ENCODE measurements at places on chromosomes 1 and 21.

DNA sequence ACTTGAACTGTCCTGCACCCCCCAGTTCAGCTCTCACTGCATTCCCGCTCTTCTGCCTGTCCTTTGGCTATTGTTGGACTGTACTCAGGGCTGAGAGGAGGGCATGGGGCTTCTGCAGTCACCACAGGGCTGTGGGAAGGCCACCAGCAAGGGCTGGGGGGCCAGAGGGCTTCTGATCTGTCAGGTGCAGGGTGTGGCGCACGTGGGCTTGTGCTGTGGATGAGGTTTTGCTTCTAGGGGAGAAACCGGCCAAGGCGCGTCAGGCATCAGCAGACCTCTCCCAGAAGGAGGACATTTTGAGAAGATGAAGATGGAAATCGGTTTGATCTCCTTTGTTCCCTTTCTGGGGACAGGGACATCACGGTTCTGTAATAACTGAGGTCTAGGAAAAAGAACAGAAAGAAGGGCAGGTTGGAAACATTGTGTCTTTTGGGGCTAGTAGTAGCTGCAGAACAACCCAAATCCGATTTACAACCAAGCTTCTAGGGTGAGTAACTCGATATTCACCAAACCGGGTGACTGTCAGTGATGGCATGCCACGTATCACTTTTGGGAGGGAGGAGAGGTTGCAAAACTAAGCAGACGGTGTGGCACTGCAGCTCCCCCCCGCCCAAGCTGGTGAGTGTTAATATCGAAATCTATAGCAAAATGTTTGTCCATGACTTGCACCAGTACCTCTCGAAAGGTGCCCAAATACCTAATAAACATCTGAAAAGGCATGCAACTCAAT, 40.9 kb downstream of the AGPAT3 start:
- no peak for DNase-seq

DNA sequence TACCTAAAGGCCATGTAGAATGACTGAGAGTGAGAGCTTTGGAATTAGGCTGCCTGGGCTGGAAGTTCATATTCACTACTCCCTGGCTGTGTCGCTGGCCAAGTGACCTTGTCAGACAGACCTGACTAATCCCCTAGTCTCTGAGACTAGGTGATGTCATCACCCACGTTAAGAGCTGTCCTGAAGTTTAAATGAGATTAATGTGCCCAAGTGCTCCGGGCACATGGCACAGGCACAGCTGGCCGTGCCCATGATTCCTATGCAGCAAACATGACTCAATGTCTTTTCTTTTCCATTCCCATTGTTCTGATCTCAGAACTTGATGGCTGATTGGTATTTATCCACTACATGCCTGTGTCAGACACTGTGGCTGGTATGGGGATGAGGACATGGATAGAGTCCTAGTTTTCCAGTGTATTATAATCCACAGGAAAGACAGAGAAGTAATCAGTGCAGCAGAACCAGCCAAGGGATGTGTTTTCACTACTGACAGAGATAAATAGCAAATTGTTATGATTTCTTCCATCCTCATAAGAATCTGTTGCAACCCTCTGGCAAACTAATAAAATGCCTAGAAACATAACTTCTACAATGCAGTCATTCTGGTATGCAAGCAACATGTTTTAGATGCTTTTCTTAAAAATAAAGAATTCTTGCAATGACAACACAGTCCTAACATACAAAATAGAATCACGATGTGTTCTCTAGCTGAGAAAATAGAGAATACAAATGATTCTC, 180.9 kb downstream of the PCP4 start:
- DNase-seq: no peak

- DNase-seq: no peak
Observed at GRCh38 chr1:46043458-46044017, 88.9 kb downstream of the PIK3R3 start.

- DNase-seq: no peak
Observed at GRCh38 chr1:2093055-2093454, 42.8 kb downstream of the PRKCZ start.

DNA sequence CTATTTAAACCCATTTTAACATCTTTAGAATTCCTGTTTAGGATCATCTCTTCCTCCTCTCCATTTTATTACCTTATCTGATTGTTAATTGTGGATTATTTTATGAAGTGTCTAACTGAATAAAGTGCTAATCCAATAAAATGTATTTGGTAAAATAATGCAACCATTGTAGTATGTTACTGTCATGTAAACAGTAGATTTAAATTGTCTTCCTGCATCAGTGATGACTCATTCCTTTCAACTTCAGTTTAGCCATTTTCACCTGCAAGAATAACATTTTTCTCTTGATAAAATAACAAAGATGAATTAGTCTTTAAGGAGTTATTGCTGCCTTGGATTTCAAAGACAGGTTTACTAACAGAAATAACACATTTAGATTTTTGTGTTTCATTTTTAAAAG, 5.4 kb downstream of the PPP2R5A start:
- DNase-seq: no peak

- no peak for DNase-seq
Observed at GRCh38 chr1:155698382-155699038, 9.6 kb downstream of the DAP3 start.

GRCh38 chr1:115246526-115246925, 91.5 kb downstream of the NGF start:
- DNase-seq: no peak

DNA sequence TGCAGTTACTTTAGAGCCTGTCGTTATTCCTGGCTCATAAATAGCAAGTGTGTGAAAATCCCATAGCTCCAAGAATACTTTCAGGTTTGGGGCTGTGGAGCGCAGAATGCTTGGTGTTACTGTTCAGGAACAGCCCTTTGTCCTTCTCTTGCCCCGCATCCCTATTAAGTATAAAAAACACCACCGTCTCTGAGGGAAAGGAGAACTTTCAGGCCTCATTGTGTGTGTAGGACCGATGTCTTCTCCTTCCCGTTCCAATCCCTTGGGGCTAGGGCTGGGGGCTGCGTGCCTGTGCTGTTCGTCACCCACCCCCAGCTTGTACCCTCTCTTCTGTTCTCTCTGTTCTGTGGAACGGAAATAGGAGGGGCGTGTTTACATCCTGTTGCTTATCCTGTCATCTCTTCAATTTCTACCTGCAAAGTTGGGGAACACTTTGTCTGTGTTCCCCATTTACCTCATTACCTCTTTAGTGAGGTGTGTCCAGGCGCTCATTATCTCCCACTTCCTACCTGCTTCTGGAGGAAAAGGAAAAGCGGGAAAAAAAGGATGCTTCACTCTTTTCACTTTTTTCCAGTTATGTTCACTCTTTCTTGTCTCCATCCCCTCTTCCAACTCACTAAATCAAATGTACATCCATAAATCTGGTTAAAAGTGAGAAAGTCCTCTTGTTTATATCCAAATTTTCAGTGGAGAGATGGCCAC, 788 bp upstream of the TXNIP start:
- DNase-seq: peak; percentile 25

GRCh38 chr1:211326140-211326527, 499 bp upstream of the TRAF5 start:
- DNase-seq: no peak

- no peak for DNase-seq
Observed at GRCh38 chr1:233109096-233109495, 158.7 kb downstream of the NTPCR start.

- no peak for DNase-seq
Observed at GRCh38 chr1:177871613-177872307, 98.1 kb downstream of the SEC16B start.

DNA sequence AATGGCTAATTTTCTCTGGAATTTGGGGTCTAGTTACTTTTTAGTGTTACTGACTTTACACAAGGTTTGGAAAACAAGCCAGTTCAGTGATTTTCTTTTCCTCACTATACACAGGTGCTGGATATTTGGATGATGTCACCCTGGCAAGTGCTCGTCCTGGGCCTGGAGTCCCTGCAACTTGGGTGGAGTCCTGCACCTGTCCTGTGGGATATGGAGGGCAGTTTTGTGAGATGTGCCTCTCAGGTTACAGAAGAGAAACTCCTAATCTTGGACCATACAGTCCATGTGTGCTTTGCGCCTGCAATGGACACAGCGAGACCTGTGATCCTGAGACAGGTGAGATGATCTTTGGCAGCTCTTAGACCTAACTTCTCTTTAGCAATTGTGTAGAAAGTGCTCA, 64.5 kb upstream of the LAMC2 start:
- DNase-seq: no peak

- no peak for DNase-seq
Observed at GRCh38 chr1:48841966-48842365, 65.3 kb upstream of the BEND5 start.

- no peak for DNase-seq
Observed at GRCh38 chr1:79293611-79294010, 287.1 kb upstream of the ADGRL4 start.

DNA sequence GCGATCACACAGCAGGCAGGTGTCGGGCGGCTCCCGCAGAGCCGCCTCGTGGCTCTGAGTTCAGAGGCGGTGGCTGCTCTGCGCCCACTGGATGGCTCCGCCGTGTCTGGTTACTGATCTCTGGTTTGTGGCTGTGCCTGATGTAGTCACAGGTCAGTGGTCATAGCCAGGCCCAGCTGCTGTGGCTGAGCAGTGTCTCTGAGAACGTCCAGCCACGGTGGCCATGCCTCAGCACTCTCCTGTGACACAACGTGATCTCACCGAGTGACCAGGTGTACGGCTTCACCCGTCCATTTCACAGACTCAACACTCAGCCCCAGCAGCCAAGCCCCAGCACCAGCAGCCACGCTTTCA, 61.2 kb downstream of the KCNN3 start:
- no peak for DNase-seq

GRCh38 chr1:12565966-12566352, 52.1 kb downstream of the DHRS3 start:
- DNase-seq: no peak

GRCh38 chr21:40729761-40730425, 117.1 kb downstream of the DSCAM start:
- no peak for DNase-seq

DNA sequence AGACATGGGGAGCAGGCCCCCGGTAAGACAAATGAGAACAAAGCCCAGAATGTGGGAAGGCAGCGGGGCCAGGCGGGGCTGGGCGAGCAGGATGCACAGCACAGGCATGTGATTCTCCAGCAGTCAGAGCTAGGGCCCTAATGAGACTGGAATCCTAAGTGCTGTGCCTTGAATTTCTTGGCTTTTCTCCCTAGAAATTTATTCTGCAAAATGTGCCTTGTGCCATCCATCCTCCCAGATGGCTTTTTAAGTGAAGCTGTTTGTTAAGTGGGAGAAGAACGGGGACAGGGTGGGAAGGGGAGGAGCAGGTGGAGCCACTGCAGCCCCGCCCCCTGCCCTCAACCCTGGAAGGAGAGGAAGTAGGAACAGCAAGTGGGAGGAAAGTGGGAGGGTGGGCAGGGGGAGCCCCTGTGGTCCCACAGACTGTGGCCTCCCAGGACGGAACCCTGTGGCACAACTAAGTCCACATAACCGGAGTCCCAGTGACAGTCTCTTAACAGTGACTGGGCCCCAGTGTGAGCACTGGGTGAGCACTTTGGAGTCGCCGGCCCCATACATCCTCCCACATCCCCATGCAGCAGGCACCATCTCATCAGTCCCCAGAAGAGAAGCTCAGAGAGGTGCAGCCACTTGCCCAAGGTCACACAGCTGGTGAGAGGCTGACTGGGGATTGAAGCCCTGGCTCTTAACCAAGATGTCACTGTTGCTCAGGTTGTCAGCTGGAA, 216.9 kb downstream of the MATN1 start:
- no peak for DNase-seq

DNA sequence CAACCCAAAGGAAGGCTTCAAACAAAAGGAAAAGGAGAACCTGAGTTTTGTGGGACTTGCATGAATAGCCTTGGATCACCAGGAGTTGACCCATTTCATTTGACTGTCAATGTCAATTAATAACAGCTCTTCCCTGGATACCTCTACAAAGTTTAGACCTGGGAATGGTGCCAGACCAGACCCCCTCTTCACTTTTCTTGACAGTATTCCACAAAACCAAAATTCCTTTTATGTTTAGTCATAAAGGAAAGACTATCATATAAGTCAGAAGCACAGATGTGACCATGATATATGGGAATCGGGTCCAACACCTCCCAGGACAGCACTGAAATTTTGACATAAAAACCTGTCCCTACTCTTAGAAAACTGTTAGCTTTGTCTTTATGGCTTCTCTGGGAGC, 191.8 kb downstream of the LYPLAL1 start:
- DNase-seq: no peak

GRCh38 chr1:52544665-52545525, 8.0 kb downstream of the TUT4 start:
- no peak for DNase-seq

DNA sequence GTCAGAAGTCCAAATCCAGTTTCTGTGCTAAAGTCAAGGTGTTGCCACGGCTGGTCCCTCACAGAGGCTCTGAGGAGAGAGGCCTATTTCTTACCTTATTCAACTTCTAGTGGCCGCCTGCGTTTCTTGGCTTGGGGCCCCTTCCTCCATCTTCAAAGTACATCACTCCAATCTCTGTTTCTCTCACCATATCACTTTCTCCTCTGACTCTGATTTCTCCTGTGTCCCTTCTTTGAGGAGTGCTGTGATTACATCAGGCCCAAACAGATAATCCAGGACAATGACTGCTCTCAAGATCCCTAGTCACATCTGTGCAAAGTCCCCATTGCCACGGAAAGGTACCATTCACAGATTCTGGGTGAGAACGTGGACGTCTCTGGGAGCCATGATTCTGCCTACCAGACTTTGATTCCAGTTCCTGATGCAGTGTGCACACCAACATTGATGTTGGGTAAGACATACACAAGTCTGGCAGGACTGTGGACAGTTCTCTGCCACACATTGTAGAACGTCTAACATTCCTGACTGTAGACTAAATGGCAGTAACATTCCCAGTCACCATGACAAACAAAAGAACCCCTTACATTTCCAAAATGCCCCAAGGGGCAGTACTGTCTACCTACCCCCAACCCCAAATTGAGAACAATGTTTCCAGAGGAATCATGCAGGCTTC, 43.0 kb upstream of the ITPKB start:
- DNase-seq: no peak

DNA sequence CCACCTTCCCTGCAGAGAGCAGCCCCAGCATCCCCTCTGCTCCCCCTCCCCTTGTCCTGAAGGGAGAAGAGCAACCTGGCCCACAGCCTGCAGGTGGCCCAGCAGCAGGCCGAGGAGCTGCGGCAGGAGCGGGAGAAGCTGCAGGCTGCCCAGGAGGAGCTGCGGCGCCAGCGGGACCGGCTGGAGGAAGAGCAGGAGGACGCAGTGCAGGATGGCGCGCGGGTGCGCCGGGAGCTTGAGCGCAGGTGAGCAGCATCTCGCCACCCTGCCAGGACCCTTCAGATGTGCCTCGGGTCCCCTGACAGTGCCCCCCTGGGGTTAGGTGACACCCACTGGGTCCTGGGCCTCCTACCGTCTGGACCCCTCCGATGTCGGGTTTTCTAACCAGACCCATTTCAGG, 22.3 kb downstream of the CROCC start:
- DNase-seq: no peak

DNA sequence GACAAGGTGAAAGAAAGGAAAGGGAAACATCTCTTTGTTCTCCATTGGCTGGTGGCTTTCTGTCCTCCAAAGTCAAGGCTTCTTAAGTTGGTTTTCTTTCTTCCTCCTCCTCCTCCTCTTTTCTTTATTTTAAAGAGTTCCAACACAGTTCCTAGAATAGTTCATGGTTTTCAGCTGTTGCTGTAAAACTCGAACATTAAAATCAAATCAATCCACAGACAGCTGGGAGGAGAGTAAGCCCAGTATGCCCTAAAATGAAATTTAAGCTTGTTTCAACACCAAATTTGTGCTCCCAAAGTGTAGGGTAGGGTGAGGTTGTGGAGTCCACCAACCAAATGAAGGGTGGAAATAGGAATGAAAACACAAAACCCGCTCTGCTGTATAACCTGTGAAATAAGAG, 10.5 kb upstream of the CPLANE2 start:
- no peak for DNase-seq
